AG04449 (cell line): ENCODE measurements at places on chromosomes 6 and 20.

DNA sequence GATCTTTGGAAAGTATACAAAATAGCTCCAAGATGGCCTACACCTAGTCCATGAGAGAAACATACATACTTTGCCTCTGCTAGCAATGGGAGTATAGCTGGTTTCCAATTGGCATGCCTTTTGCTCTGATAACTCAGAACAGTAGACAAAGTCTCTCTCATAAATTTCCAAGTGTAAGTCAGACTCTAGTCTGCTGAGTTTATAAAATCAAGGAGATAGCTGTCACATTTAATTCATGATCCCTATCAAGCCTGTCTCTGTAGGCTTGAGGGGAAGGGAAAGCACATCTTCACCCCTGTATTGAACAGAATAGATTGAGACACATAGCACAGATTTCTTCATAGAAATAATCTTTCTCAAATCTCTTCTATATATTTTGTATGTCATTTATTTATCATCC lies 87.8 kb upstream of the HTR1B start:
- DNase-seq: no peak

DNA sequence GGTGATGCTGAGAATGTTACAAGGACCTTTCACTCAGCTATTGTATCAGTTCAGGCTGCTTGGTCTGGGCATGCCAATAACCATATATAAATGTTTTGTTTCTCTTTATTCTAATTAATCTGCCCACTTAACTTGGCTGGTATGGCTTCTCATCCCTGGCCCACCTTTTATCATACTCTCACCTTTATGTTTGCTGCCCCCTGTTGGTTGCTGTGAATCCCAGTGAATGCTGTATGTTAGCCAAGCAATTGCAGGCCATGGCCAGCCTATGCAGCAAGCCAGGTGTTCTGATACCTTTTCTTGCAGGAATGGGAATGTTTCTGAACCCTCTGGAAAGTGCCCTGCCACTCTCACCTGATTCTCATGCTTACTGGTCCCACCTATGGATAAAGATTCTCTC lies 54.6 kb downstream of the PCSK2 start:
- no peak for DNase-seq

DNA sequence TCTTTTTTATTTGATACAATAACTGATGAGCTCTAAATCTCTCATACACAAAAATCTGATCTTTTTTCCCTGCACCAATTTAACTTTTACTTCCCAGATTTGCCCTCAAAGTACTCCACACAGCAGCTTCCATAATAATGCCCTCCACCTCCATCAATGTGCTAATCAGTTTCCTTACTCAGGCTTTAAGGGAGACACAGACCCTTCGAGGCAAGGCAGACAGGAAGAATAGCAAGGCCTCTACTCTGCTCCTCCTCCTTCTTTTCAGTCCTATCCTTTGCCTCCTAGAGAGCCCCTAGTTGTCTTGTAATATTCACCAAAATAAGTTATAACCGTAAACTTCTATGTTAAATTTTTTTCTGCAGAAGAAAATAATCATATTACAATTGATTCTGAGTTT lies 444.9 kb upstream of the RNF217 start:
- no peak for DNase-seq

DNA sequence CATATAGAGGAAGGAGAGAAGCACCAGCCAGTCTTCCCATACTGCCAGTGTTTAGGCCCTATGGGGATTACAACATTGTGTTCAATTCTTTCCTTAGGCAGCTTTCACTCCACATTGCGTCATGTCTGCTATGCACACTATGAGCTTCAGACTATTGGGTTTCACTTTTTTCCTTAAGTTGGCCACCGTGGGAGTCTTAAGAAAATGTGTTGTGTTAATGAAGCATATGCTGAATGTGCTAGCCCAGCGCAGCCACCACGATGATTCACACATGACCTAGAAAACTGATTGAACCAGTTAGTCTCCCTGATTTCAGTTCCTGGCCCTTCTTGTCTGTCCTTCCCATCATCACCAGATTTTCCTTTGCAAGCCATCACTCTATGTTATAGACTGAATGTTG lies 21.5 kb downstream of the TUBB2B start:
- peak; percentile 98 for DNase-seq

DNA sequence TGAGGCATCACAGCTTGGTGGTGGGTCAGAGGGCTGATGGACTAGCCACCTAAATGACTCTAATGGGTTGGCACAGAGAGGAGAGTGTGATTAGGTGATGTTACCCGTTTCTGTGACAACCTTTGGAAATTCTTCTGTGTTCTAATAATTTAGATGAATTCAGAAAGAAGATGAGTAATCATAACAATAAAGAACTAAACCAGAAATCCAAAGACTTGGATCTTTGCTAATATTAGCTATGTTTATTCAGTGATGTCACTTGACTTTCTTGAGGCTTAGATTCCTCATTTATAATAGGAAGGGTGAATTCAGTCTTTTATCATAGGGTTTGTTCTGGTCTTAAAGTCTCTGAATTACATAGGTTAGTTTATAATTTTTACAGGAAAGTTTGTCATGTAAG lies 19.9 kb downstream of the CRYBG1 start:
- no peak for DNase-seq

GRCh38 chr6:66344796-66345195 lies 637.8 kb upstream of the EYS start:
- DNase-seq: no peak

DNA sequence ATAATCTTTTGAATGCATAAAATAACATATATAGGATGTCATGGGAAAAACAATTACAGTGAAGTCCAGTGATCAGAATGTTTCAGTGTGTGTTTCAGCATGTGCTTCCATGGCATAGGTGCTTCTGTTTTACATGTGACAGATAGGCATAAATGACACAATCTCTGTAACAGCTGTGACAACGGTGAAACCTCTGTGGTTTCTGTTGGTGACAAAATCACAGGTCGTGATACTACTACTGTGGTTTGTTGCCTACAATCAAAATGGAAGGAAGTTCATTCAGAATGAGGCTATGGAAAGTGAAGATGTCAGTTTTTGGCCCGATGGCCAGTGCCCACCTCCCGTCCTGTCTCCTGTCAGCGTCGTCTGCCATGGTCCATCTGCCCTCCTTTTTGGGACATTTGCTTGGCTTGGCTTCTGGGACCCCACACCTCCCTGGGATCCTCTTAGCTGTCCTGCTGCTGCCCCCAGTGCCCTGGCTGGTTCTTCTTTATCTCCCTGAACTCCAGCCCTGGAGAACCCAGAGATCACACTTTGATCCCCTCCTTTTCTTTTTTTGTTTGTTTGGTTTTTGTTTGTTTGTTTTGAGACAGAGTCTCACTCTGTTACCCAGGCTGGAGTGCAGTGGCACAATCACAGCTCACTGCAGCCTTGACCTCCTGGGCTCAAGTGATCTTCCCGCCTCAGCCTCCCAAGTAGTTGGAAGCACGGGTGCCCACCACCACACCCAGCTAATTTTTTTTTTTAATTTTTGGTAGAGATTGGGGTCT lies 79.3 kb upstream of the NAA20 start:
- DNase-seq: no peak

GRCh38 chr6:42974919-42975505 lies 4.0 kb downstream of the PEX6 start:
- DNase-seq: no peak

DNA sequence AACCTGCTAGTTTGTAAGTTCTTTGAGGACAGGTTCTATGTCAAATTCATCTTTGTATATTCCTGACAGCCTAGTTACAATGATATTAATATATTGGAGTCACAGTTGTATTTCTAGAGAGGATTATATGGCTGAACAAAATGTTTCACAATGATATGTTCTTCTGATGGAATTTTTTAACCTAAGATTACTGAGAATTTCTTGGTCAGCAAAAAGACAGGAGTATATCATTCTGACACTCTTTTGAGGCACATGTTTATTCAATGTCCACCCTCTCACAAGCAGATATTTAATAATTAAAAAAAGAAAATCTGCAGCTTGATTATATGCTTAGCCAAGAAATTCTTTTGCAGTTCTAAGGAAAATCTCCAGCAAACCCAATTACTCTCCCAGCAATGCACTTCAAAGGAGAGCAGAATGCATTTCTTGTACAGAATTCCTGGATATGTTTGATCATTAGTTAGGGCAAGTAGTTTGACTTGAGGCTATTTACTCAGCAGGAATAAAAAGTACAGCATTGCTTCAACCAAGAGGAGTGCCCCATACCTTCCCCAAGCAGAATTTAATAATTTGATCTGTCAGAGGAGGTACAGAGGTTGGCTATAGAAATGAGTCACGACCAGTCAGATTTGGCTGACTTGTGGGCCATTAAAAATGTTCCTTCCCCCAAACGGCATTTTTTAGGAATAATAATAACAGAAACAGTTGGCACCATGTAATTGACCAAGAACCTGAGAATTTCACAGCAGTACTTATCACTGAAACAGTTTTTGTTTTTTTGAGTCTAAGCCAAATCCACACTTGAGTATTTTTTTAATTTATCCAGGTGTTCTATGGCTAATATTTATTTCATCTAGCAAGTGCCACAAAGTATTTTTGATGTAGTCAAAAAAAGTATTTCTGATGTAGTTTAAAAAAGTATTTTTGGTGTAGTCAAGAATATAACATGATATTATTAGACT lies 508.1 kb upstream of the FLRT3 start:
- DNase-seq: no peak

GRCh38 chr20:50023116-50023805 lies 40.5 kb downstream of the SNAI1 start:
- DNase-seq: no peak

GRCh38 chr20:36304786-36305495 lies 1.2 kb upstream of the DLGAP4 start:
- DNase-seq: no peak

GRCh38 chr6:50007819-50008218 lies 14.0 kb downstream of the DEFB110 start:
- DNase-seq: no peak

DNA sequence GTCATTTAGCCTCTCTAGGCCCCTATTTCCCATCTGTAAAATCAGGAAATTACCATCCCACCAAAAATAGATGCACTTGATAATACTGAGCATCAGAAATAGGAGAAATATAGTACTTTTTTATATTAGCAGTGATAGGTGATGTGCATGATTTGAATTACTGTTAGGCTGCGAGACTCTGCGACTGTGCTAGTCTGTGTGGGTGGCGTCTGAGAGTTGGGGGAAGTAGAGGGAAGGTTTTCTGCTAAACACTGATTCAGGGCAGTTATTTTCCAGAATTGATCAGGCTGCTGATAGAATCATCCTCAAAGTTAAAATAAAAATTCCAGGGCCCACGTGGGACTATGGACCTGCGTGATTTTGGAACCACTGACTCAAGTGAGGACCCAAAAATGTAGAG lies 60.4 kb upstream of the ARMH2 start:
- no peak for DNase-seq

DNA sequence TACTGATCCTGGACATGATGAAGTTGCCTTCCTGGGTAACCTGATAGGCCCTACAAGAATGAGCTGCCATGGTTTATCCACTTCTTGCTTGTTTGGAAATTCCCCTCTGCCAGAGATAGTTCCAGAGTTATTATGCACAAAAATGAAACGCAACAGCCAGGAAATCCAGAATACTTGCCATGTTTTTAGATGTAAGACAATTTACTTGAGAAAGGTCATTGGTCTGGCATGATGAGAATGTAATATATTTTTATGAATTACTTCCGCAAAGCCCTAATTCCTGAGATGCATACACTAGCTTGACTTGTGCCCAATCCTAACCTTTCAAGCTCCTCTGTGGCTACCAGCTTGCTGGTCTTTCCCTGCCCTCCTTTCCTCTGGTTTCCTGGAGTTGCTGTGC lies 27.9 kb upstream of the NT5E start:
- DNase-seq: peak; percentile 87

DNA sequence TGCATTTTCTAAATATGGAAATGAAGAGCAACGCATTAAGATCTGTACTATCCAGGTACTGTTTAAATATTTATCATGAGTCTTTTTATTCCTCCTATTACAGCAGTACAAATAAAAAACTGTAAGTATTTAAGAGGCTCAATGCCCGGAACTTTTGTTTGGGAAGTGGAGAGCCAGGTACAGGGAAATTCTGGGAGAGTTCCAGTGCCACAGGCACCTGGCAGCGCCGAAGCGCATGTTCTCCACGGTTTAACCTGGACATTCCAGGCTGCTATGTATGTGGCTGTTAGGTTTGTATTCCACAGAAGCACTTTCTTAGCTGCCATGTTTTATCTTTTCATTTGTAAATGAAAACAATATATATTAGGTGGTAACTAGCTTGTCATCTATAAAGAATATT lies 81.7 kb downstream of the PREP start:
- no peak for DNase-seq

DNA sequence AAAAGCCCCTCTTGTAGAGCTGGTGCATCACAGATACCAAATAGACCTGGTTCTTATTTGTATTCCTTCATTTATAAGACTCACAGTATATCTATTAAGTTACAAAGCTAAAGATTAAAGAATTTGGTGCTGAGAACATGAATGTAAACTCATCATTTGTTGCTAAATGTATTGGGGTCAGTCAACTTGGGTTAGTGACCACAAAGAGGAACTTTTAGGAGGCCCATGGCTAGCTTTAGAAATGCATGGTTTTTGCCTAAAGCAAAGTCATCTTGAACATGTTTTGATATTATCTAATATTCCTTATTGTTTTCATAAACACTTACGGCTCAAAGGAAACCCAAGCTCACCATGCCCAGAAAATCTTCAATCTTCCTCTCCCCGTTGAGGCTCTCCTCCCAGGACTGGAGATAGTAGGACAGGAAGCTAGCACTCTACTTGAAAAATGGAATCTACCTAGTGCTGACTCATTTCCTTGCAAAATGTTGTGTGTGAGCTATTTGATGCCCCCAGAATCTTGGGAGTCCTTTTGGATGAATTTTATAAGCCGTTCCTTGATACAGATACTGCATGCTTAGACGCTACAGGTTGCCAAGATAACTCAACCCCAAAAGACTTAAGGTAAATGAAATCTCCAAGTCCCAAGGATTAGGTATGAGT lies 121.4 kb downstream of the BMP2 start:
- DNase-seq: no peak

- no peak for DNase-seq
These were observed 438 bp upstream of the TMC2 start for GRCh38 chr20:2535711-2536559.

GRCh38 chr6:79610306-79611009 lies 20.7 kb upstream of the SH3BGRL2 start:
- DNase-seq: no peak

DNA sequence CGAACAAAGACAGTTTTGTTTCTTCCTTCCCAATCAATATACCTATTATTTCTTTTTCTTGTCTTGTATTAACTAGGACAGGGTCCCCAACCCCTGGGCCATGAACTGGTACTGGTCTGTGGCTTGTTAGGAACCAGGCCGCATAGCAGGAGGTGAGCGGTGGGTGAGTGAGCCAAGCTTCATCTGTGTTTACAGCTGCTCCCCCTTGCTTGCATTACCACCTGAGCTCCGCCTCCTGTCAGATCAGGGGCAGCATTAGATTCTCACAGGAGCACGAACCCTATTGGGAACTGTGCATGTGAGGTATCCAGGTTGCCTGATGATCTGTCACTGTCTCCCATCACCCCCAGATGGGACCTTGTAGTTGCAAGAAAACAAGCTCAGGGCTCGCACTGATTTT lies 151.9 kb downstream of the CDKAL1 start:
- no peak for DNase-seq

- no peak for DNase-seq
These were observed 7.5 kb downstream of the FERMT1 start for GRCh38 chr20:6115221-6115895.

GRCh38 chr6:31094389-31094881 lies 17.9 kb downstream of the C6orf15 start:
- no peak for DNase-seq
